ENCODE measurements at places on chromosomes 11 and 22.

DNA sequence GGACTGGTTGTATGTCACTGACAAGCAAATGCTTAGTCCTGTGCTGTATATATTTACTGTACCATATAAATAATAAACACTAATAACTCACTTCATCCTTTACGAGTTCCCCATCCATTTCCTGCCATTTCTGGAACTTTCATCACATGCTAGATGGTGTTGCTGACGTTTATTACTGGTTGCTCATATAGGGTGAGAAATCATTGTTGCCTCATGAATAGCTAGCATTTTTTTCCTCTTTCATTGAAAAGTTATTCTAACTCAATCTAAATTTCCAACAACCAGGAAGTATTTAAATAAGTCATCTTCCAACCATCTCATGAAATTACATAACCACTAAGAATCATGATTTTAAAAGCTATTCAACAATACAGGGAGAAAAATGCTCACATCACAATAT lies 88.6 kb upstream of the RCN1 start:
- no peaks in the 10 kb centered on the region for H3K36me3 ChIP-seq
- peaks cover 12% of the 10 kb centered on the region for H3K27me3 ChIP-seq
- DNase-seq: no peak
- no peak overlapping the region for H3K27ac ChIP-seq
- no peak overlapping the region for H3K4me3 ChIP-seq

DNA sequence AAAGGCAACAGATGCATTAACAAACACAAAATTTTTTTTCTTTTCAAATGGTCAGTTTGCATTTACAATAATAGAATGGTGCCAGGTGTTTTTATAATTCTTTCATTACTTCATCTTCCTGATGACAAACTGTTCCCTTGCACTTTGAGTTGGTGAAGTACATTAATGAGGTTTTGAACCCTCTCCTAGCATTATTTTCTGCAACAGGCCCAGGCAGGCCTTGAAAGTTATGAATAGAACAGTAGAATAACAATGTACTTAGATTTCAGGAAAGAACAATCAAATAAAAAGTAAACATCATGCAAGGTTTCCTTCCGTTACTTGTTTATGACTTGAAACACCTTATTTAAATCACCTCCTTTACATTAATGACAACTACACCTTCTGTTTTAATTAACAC lies 9.6 kb downstream of the BTG4 start:
- H3K36me3 ChIP-seq: no peaks in the 10 kb centered on the region
- DNase-seq: no peak
- peaks cover 3% of the 10 kb centered on the region for H3K27me3 ChIP-seq
- H3K27ac ChIP-seq: no peak overlapping the region

DNA sequence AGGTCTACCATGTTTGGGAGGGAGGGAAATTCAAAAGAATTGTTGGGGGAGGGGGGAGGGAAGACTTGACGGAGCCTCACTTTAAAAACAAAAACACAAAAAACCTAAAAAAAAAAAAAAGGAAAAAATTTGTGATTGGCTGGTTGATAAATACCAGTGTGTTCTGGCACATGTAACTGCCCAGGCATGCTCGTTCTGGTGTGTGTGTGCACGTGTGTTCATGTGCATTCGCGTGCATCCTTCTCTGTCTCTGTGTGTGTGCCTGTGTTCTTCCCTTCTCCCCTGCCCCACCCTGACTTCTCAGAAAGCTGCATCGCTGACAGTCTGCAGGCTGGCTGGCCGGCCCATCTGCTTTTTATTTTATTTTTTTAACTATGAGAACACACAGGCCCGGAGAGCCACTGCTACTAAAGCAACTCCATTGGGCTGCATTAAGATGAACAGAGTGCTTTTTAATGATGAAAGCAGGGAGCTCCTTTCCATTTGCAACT lies 22.6 kb upstream of the ADSL start:
- no peak for DNase-seq
- H3K4me1 ChIP-seq: peaks cover 46% of the 10 kb centered on the region
- no peak overlapping the region for H3K27ac ChIP-seq
- H3K4me3 ChIP-seq: no peak overlapping the region

- H3K27ac ChIP-seq: peak overlapping the region; percentile 25
- no peaks in the 10 kb centered on the region for H3K27me3 ChIP-seq
- no peak overlapping the region for H3K4me3 ChIP-seq
- H3K4me1 ChIP-seq: peaks cover 4% of the 10 kb centered on the region
- no peaks in the 10 kb centered on the region for H3K36me3 ChIP-seq
Measured at GRCh38 chr22:30201945-30202344, 44.6 kb downstream of the LIF start.

DNA sequence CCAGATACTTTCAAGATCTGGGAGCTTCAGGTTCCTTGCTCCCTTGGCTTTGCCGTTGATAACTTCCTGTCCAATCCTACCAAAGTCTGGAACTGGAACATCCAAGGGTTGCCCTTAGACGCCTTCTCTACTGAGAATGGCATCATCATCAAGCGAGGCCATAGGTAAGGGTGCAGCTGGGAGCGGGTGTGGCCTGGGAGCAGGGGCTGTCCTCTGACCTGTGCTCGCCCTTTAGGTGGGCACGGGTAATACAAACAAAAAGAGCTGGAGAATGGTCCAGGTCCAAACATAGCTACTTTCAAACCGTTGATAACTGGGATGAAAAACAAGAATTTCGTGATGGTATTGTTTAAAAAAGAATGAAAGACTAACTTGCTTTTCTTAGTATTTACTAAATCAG lies 25.0 kb downstream of the CASP12 start:
- peaks cover 47% of the 10 kb centered on the region for H3K4me1 ChIP-seq
- H3K4me3 ChIP-seq: no peak overlapping the region
- DNase-seq: no peak

DNA sequence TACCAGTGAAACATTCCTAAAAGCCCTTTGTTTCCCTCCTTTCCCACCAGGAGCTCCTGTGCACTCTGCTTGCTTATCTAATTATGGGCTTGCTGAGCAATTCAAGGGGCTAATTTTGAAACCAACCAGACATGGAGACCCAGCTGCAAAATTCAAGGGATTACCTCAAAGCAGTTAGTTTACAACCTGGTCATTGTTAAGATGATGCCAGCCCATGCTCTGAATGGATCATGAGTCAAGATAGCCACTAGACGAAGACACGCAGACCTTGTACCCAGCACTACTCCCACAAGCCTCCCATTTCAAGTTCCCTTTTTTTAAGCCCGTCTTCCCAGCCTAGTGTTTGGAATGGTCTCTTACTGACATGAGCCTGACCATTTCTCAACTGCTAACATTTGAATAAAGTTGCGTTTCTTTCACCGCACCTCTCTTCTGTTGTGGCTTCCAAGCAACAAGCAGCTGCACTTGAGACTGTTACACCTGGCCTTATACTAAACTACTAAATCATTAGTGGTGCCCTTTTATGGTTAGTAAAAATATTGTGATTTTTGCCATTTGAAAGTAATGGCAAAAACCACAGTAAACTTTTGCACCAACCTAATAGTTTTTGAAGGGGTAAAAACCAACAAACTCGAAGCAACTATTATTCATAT lies 315.3 kb upstream of the LUZP2 start:
- no peaks in the 10 kb centered on the region for H3K27me3 ChIP-seq
- H3K27ac ChIP-seq: no peak overlapping the region
- no peaks in the 10 kb centered on the region for H3K36me3 ChIP-seq
- H3K4me3 ChIP-seq: no peak overlapping the region

DNA sequence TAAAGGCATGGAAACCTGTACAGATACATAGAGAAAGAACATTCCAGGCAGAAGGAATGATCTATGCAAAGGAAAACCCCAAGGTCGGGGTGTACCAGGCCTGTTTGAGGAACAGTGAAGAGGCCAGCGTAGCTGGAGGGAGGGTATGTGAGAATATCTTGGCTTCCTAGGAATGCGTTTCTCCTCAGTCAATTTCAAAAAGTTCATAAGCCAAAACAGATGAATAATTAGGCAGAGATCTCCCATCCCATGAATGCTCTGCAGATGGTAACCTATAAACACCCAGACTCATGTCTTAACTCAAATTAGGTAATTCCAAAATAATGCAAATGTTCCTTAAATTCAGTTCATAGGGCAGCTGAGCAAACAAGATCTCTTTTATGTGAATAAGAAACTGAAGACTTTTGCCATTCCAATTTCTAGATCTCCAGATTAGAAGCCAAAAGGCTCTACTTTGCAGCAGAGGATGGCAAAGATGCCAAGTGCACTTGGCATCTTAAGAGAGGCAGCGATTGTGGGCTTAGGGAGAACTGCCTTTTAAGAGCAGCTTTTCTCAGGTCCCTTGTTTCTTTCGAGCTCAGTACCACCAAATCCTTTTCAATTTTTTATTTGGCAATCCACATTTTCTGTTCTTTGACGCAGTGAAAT lies 13.2 kb downstream of the FAM118B start:
- no peak overlapping the region for H3K4me3 ChIP-seq
- no peaks in the 10 kb centered on the region for H3K4me1 ChIP-seq

DNA sequence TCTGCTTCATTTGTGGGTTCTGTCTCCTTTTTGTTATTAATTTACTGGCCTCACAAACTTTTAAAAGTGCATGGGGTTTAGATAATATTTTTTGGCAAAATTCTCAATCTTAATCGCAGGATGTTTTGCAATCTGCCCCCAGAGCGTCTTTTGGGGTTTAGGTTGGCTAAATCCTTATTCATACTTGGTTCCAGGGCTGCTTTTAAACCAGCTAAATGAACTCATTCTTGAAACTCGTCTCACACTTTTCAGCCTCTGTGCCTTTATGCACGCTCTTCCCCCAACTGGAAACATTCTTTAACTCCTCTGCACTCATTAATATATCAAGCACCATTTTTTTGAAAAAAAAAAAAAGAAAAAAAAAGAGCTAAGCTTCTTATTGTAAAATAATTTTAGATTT lies 131.7 kb downstream of the KIF18A start:
- H3K4me3 ChIP-seq: no peak overlapping the region
- no peaks in the 10 kb centered on the region for H3K27me3 ChIP-seq
- DNase-seq: no peak
- H3K4me1 ChIP-seq: no peaks in the 10 kb centered on the region

DNA sequence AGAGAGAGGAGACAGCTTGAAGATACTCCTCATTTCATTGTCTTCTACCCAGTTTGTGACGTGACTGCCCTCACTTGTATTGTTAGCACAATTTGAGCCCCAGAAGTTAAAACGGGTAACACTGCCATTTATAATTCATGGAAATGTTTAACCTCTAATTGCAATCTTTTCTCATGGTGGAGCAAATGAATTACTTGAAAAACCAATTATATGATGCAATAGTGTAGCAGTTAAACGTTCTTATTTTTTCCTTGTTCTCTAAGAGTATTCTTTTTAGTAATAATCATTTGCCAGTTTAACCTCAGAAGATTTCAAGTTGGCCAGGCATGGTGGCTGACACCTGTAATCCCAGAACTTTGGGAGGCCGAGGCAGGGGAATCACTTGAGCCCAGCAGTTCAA lies 56.6 kb downstream of the CDON start:
- no peak overlapping the region for H3K27ac ChIP-seq
- H3K27me3 ChIP-seq: peaks cover 2% of the 10 kb centered on the region
- no peaks in the 10 kb centered on the region for H3K36me3 ChIP-seq
- DNase-seq: no peak
- no peak overlapping the region for H3K4me3 ChIP-seq
- H3K4me1 ChIP-seq: no peaks in the 10 kb centered on the region

DNA sequence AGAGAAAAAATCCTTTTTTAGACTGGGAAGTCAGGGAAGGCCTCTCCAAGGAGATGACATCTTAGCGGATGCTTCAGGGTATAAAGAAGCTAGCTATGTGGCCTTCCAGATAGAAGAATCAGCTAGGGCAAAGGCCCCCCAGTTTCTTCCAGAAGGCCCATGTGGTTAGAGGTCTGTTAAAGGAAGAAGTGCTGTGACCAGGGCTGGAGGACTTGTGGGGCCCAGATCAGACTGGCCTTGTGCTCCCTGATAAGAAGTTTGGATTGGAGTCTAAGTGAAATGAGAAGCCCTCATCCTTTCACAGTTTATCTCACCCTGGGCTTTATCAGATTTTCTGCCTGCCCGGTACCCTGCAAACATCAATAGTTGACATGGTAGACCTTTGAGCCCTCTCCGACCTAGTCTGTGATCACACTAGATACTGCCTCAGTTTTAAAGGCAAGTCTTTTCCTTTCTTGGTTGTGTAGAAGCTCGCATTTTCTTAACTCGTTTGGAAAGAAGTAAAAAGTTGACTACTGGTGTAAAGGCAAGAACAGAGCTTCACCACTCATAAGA lies 7.8 kb downstream of the AMPD3 start:
- DNase-seq: no peak
- peaks cover 4% of the 10 kb centered on the region for H3K27me3 ChIP-seq
- peaks cover 17% of the 10 kb centered on the region for H3K36me3 ChIP-seq
- peaks cover 41% of the 10 kb centered on the region for H3K4me1 ChIP-seq
- H3K4me3 ChIP-seq: no peak overlapping the region
- H3K27ac ChIP-seq: no peak overlapping the region

- H3K27ac ChIP-seq: no peak overlapping the region
- peaks cover 9% of the 10 kb centered on the region for H3K27me3 ChIP-seq
- no peak for DNase-seq
- no peaks in the 10 kb centered on the region for H3K36me3 ChIP-seq
Measured at GRCh38 chr11:72668629-72669347, 5.4 kb downstream of the PDE2A start.

- H3K4me1 ChIP-seq: no peaks in the 10 kb centered on the region
- H3K4me3 ChIP-seq: no peak overlapping the region
- H3K27me3 ChIP-seq: no peaks in the 10 kb centered on the region
- DNase-seq: no peak
- H3K27ac ChIP-seq: no peak overlapping the region
Measured at GRCh38 chr11:43072096-43072495, 239.7 kb upstream of the API5 start.

DNA sequence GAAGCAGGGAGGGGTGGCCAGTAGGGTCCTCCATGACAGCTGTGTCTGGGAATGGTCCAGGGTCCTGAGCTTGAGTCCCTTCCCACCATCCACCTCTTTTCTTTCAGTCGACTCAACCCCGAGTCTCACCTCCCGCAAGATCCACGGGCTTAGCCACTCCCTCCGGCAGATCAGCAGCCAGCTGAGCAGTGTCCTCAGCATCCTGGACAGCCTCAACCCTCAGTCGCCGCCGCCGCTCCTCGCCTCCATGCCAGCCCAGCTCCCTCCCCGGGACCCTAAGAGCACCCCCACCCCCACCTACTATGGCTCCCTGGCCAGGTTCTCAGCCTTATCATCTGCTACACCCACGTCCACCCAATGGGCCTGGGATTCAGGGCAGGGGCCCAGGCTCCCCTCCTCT lies 81.9 kb downstream of the CEP164 start:
- peaks cover 50% of the 10 kb centered on the region for H3K36me3 ChIP-seq
- H3K27ac ChIP-seq: no peak overlapping the region
- H3K4me3 ChIP-seq: no peak overlapping the region
- no peak for DNase-seq

GRCh38 chr11:72759468-72759985 lies 7.3 kb upstream of the ARAP1 start:
- no peak overlapping the region for H3K27ac ChIP-seq
- no peaks in the 10 kb centered on the region for H3K36me3 ChIP-seq
- no peak overlapping the region for H3K4me3 ChIP-seq
- no peaks in the 10 kb centered on the region for H3K27me3 ChIP-seq
- peaks cover 14% of the 10 kb centered on the region for H3K4me1 ChIP-seq

GRCh38 chr11:4763096-4763495 lies 6.6 kb downstream of the OR51F1 start:
- H3K4me1 ChIP-seq: no peaks in the 10 kb centered on the region
- H3K4me3 ChIP-seq: no peak overlapping the region
- H3K27me3 ChIP-seq: no peaks in the 10 kb centered on the region
- no peaks in the 10 kb centered on the region for H3K36me3 ChIP-seq
- no peak for DNase-seq
